AG10803 (cell line): ENCODE measurements at places on chromosomes 2 and 18.

- peak; percentile 69 for DNase-seq
Measured at GRCh38 chr18:46946656-46947282, 29.4 kb downstream of the KATNAL2 start.

DNA sequence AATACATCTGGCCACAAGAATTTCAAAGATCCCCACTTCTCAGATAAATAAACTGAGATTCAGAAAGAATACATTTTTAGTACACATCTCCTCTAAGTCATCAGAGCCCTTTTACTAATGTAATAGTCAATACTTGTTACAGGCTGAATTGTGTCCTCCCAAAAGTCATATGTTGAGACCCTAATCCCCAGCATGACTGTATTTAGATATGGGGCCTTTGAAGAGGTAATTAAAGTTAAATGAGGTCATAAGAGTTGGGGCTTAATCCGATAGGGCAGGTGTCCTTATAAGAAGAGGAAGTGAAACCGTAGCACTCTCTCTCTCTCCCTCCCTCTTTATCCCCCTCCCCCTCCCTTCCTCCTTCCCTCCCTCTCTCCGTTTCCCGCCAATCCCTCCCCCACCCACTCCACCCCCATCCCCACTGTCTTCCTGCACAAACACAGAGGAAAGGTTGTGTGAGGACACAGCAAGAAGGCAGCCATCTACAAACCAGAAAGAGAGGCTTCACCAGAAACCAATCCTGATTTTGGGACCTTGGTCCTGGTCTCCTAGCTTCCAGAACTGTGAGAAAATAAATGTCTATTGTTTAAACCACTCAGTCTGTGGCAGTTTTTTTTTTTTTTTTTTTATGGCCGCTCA is 66.6 kb upstream of the ZNF397 start:
- DNase-seq, result no peak

DNA sequence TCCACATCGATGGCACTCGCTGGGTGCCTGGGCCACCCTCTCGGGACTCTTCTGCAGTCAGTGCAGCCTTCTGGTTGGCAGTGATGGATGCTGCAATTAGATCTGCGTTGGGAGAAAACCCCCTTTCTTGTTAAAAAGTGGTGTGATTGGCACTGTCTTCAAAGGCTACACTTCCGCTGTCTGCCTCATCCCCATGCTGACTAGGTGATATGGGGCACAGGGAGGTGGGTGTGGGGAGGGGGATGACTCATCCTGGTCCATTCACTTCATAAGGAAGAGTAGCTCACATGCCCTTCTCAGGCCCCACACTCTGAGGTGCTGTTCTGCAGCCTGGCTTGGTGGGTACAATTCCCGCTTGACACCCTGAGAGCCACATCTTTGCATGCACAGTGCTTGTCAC is 77.4 kb downstream of the THNSL2 start:
- DNase-seq, result no peak

DNA sequence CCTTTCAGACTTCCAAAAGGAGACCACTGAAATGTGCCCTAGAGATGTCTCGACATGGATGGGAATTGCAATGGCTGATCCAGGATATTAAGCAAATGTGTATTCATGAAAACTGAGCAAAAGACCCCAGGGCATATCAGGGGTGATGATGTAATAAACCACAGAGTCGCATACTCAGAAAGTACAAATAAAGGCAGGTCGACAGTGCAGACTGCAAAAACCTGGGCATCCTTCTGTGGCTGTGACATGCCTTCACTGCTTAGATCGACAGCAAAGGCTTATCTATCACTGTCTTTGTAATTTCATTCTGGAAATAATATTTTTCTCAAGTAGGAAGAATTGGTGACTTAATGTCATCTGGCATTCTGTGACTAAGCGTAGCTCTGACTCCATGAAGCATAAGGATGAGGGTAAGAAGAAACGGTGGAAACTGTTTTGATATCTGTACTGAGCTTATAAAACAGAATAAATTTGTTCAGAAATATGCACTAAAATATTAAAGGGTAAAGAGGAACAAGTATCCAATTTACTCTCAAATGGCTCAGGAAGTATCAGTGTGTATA is 115.6 kb upstream of the NRP2 start:
- DNase-seq, result no peak

DNA sequence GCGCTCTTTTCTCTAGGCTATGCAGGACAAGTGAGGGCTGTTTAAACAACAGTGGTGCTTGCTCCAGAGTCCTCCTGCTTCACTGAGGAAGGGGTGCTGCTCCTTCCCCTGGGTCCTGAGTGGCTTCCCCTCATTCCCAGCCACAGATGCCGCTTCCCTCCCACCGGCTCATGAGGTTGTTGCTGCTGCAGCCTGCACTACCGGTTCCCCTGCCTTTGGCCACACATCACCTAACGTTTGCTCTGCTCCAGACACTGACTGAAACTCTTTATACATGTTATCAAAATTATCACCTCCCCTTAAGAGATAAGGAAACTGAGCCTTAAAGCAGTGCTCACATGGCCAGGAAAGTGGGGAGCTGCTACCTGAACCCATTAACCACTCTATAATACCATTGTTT is 130.8 kb upstream of the LGALSL start:
- no peak for DNase-seq

DNA sequence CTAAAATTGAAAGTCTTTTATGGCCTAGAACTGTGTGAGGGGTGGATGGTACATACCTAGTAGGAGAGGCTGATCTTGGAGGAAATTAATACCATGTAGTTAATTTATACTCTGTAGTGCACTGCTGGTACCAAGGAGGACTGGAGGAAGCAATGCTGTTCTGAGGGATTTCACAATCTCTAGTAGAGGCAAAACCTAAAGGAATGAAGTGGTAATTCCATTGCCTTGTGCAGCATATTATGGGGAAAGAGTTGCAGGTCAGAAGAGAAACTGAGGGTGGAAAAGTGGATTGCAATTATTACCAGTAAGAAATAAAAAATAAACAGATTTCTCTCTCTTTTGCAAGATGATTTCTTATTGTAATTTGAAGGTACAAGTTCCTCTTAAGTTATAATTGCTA is 2.2 kb downstream of the ABI2 start:
- peak; percentile 70 for DNase-seq

GRCh38 chr18:69588301-69588700 is 187.6 kb downstream of the DOK6 start:
- no peak for DNase-seq

- no peak for DNase-seq
Measured at GRCh38 chr2:163713534-163714311, 22.1 kb downstream of the FIGN start.

- no peak for DNase-seq
Measured at GRCh38 chr2:74702001-74702715, 48.1 kb downstream of the SEMA4F start.

DNA sequence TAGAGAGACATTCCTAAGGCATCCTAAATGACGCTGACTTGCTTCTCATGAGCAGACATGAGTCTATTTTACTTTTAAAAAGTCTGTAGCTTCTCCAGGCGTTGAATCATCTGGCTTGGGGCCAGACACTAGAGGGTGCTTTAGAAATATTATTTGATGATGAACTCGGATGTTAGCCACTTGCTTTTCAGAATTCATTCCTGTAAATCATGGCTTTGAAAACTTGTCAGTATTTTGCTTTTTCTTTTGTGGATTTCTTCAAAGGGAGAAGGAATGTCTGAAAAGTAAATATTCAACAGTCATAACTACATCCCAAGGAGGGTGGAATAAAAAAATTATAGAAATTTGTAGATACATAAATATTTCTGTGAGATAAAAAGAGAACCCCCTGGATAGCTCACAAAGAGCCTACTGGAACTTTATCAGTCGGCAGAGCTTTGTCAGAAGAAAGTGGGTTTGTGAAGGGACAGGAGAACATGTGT is 370.8 kb downstream of the OSR1 start:
- DNase-seq, result peak; percentile 93

GRCh38 chr2:7476371-7476770 is 559.2 kb downstream of the RNF144A start:
- no peak for DNase-seq

GRCh38 chr18:59052965-59053820 is 86.5 kb upstream of the SEC11C start:
- peak; percentile 95 for DNase-seq

GRCh38 chr18:26971409-26971808 is 105.9 kb upstream of the AQP4 start:
- DNase-seq, result no peak

- DNase-seq, result peak; percentile 30
Measured at GRCh38 chr2:238851026-238851425, 3.1 kb downstream of the TWIST2 start.

- DNase-seq, result no peak
Measured at GRCh38 chr18:67511840-67512239, 4.7 kb downstream of the DSEL start.

- DNase-seq, result peak; percentile 90
Measured at GRCh38 chr2:18684206-18685038, 95.1 kb upstream of the NT5C1B start.

DNA sequence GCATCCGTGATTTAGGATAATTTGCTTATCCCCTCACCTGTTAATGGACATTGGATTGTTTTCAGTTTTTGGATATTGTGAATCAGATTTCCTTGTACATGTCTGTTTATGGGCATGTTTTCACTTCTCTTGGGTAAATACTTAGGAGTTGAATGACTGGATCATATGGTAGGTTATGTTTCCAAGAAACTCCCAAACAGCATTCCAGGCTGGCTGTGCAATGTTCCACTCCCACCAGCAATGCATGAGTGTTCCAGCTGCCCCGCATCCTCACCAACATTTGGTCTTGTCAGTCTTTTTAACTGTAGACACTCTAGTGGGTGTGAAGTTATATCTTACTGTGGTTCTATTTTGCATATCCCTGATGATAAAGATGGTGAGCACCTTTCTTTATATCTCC is 8.9 kb upstream of the LRRFIP1 start:
- peak; percentile 87 for DNase-seq

DNA sequence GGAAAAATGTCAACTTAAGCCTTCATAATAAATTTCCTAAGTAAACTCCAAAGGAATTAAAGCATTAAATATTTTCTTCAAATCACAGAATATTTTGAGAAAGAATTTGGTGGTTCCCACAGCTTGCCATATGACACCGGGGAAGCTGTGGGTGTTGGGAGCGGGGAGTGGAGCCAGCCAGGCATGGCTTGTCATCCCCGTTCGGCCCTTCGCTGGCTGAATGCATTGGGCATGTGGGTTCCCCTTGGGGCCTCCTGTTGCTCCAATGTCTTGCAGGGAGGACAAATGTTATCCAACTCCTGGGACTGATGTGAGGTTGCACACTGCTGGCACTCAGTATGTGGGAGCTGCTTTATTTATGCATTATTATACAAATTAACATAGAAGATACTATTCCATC is 18.6 kb downstream of the NGEF start:
- no peak for DNase-seq

GRCh38 chr2:225009768-225010167 is 32.5 kb downstream of the DOCK10 start:
- DNase-seq, result no peak

GRCh38 chr2:174340400-174341292 is 5.9 kb downstream of the SP9 start:
- DNase-seq, result no peak

GRCh38 chr2:29323961-29324360 is 208.7 kb downstream of the CLIP4 start:
- DNase-seq, result peak; percentile 45

- peak; percentile 44 for DNase-seq
Measured at GRCh38 chr2:46003903-46004473, 293.2 kb upstream of the EPAS1 start.

- DNase-seq, result no peak
Measured at GRCh38 chr2:43209204-43209717, 17.1 kb downstream of the ZFP36L2 start.

DNA sequence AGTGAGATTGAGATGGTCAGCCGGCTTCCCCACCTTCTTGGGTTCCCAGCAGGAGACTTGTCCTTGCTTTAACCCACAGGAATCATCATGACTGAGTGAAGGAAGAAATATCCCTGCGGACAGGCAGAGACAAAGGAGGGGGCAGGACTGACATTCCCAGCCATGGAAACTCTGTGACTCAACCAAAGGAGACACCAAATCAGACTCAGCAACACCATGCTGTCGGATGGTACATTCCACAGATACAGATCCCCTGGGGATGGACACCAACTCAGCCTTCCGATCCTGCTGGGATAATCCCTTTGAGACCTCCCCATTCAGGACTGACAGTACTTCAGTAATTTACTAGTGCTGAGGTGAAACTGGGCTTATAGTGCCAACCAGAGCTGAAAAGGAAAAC is 518.3 kb downstream of the XIRP2 start:
- no peak for DNase-seq

DNA sequence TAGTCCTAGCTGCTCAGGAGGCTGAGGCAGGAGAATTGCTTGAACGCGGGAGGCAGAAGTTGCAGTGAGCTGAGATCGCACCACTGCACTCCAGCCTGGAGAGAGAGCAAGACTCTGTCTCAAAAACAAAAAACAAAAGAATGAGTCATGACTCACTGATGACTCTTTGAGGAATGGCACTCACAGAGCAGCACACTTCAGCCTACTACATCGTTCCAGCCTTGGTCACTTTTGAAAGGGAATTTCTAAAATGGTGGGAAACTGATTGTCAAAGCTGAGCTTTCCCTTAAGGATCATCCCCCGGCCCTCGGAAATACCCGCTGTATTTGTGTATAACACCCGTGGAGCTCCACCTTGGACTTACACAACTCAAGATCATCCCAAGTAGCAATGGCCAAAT is 217.3 kb upstream of the HS6ST1 start:
- DNase-seq, result peak; percentile 80

DNA sequence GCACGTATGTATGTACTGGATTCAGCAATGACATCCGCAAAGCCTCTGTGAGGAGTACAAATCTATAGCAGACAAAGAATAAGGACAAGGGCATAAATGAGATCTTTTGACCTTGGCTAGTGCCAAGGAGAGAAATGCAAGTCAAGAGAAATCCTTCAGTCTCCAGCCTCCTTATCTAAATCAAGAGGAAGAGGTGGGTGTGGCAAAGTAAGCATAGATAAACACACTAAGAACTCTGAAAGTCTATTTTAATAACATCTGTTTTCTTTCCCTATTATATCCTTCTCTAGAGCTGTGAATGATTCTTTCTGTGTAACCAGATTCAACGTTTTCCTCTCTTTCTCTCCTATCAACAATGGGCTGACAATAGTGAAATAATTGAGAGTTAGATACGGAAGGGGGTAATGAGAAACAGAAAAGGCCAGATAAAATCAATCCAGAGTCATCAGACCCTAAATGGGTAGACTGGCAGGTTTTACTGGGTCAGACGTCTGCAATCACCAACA is 118.5 kb upstream of the ZFP36L2 start:
- DNase-seq, result no peak

DNA sequence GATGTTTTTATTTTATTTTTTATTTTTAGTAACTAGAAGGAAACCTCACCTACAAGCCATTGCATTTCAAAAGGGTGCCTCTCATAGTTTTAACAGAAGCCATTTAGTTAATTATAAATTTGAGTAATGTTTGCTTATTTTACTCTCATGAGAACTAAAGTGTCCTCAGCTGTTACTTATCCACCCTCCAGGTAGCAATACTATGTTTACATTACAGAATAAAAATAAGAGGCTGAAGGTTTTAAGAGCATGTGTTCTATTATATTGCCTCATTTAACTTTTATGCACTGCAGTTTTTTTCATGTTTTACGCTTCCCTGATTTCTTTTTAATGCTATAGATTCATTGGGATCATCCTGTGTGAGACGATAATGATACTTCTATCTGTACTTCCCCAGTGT is 235.5 kb downstream of the THSD7B start:
- DNase-seq, result no peak

GRCh38 chr2:190722835-190723234 is 74.0 kb downstream of the NAB1 start:
- no peak for DNase-seq
